ENCODE measurements at places on chromosomes 3 and 15. TPM values are rescaled to one million over a fixed set of nuclear protein-coding genes. Genes with fewer than 3 reads are reported as not detected.

ARNT2 gene
- 5.3 TPM for total RNA-seq

IL17RC gene
- total RNA-seq = 23.0 TPM

SPINK8 gene
- not detected for total RNA-seq

ZCWPW2 gene
- total RNA-seq = 0.37 TPM

GHSR gene
- total RNA-seq = not detected

SLC15A2 gene
- 0.02 TPM for total RNA-seq

FRMD4B gene
- total RNA-seq = 4.2 TPM
